Progenitor cell of endocrine pancreas (in vitro differentiated cells): ENCODE measurements at places on chromosomes 6 and 20.

DNA sequence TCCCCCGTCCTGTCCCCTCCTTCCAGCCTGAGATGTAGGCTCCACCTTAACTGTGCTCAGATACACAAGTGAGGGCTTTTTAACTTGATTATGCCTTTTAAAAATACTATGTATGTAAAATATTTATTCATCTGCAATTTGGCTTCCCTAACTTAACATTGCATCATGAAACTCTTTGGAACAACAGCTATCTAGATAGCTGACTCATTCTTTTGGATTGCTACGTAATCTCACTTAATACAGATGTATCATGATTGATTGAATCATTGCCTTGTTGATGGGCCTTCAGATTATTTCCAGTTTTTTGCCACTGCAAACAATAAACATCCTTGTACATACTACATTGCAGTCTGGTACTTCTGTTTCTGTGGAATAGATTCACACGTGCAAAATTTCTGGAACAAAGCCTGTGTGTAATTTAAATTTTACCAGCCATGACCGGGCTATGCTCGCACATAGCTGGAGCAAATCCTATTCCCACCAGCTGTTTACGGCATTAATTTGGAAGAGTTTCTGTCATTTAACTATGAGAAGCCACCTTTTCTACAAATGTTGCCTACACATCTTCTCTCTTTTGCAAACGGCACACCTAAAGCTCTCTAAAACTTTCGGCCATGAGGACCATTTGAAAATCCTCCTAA lies 6.5 kb downstream of the PRND start:
- H3K4me1 ChIP-seq: no peaks in the 10 kb centered on the region
- H3K36me3 ChIP-seq: no peaks in the 10 kb centered on the region
- H3K27ac ChIP-seq: no peak overlapping the region
- DNase-seq: no peak
- H3K27me3 ChIP-seq: peaks cover 24% of the 10 kb centered on the region

GRCh38 chr6:141123049-141123448 lies 1009.7 kb upstream of the GJE1 start:
- no peak overlapping the region for H3K27ac ChIP-seq
- H3K4me1 ChIP-seq: no peaks in the 10 kb centered on the region
- DNase-seq: no peak
- no peak overlapping the region for H3K4me3 ChIP-seq
- no peaks in the 10 kb centered on the region for H3K27me3 ChIP-seq

DNA sequence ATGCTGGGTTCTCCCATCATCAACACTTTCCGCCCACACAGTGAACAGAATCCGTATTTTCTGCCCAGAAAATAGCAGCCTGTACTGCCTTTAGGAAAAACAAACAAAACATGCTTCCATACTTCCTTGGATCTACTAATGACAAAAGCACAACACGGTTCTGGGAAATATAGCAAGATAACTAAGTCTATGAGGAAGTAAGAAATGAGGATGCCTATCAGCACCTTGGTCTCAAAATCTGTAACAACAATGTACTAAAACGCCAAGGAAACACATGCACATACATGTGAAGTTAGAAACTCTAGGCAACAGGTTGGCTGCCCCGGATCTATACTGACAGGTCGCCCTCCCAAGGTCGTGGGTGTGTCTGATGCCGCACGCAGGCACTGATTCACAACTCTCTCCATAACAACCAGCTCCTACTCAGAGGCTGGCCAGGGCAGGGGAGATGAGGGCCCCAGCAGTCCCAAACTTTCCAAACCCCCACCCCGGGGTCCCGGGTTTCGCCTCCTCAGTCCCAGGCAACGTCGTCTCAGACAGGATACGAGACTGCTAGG lies 710 bp downstream of the BTBD9 start:
- H3K4me3 ChIP-seq: peak overlapping the region; percentile 86
- H3K36me3 ChIP-seq: no peaks in the 10 kb centered on the region
- peaks cover 11% of the 10 kb centered on the region for H3K4me1 ChIP-seq
- peak overlapping the region; percentile 95 for H3K27ac ChIP-seq
- H3K27me3 ChIP-seq: no peaks in the 10 kb centered on the region
- DNase-seq: peak; percentile 18

DNA sequence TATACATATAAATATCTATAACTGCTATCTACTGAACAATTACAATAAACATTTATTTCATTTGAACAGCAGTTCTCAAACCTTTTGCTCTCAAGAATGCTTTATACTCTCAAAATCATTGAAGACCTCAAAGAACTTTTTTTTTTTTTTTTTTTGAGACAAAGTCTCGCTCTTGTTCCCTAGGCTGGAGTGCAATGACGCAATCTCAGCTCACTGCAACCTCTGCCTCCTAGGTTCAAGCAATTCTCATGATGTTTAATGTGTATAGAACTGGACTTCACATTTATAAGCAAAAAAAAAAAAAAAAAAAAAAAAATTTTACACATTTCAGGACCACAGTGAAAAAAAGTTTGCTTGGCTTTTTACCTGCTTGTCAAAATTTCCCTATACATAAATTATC lies 11.7 kb downstream of the UBE2V1 start:
- no peaks in the 10 kb centered on the region for H3K27me3 ChIP-seq
- peak overlapping the region; percentile 43 for H3K27ac ChIP-seq
- no peak for DNase-seq
- H3K36me3 ChIP-seq: peaks cover 3% of the 10 kb centered on the region
- peaks cover 20% of the 10 kb centered on the region for H3K4me1 ChIP-seq

- H3K4me3 ChIP-seq: no peak overlapping the region
- H3K4me1 ChIP-seq: peaks cover 11% of the 10 kb centered on the region
- H3K27ac ChIP-seq: no peak overlapping the region
- H3K27me3 ChIP-seq: no peaks in the 10 kb centered on the region
- DNase-seq: no peak
Measured at GRCh38 chr6:130840050-130840449, 12.8 kb downstream of the SMLR1 start.

DNA sequence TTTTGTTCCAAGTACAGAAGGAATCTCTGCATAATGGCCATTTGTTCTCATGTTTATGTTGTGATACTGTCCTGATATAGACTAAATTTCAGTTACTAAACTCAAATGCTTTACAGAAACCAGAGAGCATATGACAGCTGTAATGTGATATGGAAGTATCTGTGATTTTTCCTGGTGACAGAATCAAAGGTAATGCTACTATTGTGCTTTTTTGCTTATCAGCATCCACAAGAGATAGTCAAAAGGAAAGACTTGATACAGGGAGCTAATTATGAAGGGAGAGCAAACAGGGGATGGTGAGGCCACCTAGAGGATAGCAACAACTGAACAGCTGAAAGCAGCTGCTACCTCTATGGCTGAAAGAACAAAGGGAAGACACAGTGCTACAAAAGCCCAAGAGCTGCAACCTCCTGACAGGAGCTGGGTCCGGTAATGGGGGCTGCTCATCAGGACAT lies 181.4 kb downstream of the PHF3 start:
- H3K27ac ChIP-seq: no peak overlapping the region
- no peaks in the 10 kb centered on the region for H3K36me3 ChIP-seq
- DNase-seq: no peak
- H3K27me3 ChIP-seq: no peaks in the 10 kb centered on the region
- H3K4me3 ChIP-seq: no peak overlapping the region

DNA sequence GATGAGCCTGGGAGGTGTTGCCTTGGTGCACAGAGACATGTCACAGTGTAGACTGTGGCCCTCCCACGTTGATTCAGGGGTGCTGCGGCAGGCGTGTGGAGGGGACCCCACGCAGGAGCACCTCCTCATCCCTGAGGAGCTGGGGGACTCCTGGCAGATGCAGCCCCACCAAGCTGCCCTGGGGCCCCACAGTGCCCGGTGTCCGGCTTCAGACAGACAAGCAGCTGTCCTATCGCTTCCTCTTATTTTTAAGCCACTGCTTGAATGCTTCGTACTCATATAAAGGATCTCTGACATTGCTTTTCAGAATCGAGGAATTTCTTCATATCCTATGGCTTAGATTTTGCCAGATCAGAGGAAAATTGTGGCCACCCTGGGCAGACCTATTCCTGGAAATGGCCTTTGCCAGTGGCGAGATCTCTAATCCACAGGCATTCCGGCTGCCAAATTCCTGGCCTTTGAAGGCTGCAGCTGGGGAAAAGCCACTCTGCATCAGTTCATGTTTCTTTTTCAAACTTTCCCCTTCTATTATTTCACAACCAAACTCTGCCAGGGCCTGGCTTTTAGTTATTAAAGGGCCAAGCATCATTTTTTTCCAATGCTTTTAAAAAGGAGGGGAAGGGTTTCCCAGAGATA lies 337.0 kb downstream of the THBS2 start:
- H3K36me3 ChIP-seq: no peaks in the 10 kb centered on the region
- DNase-seq: no peak
- peaks cover 3% of the 10 kb centered on the region for H3K27me3 ChIP-seq
- H3K27ac ChIP-seq: no peak overlapping the region

DNA sequence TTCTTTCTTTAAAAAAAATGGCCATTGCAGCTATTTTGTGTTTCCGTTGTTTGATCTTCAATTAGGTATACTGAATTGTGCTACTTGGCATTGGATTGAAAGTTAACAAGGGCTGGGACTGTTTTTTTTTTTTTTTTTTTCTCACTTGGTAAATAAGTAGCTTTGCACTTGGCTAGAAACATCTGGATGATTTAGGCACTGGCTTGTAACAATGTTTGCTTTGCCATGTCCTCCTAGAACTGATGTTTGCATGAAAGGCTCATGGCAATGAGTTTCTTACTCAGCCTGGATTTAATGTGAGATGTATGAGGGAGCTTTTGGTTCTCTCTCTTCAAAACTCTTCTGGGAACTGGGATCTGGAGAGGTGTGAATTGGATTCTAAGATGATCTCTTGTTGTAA lies 414.1 kb downstream of the CDH26 start:
- no peak overlapping the region for H3K4me3 ChIP-seq
- H3K36me3 ChIP-seq: no peaks in the 10 kb centered on the region
- DNase-seq: no peak
- peaks cover 22% of the 10 kb centered on the region for H3K27me3 ChIP-seq

DNA sequence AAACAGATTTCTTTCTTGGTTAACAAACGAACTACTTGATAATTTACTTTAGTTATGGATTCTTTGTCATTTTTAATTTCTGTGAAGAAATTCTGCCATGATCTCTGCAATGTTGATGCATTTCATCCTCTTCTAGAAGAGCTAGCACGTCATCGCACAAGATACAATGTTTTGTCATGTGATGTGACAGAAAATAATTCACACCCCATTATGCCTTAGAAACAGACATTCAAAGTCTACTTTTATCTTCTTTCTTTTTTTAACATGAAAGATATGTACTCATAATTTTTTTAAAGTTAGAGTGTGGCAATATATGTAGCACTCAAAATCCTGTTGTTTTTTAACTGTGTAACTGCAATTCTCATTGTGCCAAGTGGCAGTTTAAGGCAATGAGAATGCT lies 39.6 kb upstream of the NELFCD start:
- H3K36me3 ChIP-seq: peaks cover 2% of the 10 kb centered on the region
- peaks cover 2% of the 10 kb centered on the region for H3K27me3 ChIP-seq
- no peak overlapping the region for H3K27ac ChIP-seq

DNA sequence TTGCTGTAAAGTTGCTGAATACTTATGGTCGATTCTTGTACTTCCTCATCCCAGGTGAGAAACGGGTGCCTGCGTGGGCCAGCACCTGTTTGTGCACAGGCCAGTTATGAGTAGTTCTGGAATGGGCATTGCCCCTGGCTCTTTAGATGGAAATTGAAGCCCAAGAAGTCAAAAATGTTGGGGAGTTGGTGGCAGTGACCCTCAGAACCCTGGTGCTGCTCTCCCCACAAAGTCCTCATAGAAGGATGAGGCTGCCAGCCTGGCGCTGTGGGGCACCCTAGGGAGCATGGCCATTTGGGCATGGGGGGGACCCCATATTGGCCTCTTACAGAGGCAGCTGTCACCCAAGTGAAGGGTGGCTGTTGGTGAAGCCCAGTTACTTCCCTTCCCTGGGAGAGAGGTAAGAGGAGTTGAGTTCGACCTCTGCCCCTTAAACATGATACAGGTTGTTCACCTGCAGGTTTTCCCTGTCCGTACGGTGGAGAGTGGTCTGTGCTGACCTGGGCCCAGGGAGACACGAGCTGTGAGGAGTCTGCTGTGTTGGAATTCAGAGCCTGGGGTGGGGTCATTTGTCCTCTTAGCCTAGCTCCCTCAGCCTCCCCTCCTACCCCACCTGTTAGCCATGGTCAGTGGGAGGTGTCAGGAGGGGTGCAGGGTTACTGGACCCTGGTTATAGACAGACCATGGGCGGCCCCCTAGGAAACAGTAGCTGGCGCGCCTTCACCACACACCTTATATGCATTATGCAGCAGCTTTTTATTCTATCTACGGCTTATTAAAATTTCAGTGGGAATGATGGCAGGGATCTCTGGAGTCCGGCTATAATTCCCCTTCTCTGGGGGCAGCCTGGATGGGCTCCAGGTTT lies 4.9 kb downstream of the HMGA1 start:
- no peak overlapping the region for H3K27ac ChIP-seq
- DNase-seq: no peak
- H3K4me1 ChIP-seq: peaks cover 16% of the 10 kb centered on the region
- H3K4me3 ChIP-seq: no peak overlapping the region

DNA sequence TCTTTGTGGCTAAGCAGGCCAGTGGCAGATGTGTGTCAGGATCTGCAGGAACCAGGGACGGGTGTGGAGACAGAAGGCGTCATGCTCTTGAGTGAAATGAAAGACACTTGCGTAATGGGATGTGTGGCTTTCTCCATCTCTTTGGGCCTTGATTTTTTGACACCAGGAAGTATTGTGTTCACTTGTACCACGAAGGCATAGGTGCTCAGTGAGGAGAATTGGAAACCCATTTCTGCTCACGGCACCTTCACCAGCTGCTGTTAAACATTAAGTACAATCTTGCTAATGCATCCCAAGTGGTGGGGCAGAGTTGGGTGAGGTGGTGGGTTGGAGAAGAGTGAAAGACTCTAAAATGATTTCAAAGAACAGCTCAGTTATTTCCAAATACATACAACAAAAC lies 30.0 kb downstream of the GJA10 start:
- no peak overlapping the region for H3K27ac ChIP-seq
- H3K27me3 ChIP-seq: no peaks in the 10 kb centered on the region
- no peak overlapping the region for H3K4me3 ChIP-seq
- DNase-seq: no peak
- no peaks in the 10 kb centered on the region for H3K36me3 ChIP-seq

DNA sequence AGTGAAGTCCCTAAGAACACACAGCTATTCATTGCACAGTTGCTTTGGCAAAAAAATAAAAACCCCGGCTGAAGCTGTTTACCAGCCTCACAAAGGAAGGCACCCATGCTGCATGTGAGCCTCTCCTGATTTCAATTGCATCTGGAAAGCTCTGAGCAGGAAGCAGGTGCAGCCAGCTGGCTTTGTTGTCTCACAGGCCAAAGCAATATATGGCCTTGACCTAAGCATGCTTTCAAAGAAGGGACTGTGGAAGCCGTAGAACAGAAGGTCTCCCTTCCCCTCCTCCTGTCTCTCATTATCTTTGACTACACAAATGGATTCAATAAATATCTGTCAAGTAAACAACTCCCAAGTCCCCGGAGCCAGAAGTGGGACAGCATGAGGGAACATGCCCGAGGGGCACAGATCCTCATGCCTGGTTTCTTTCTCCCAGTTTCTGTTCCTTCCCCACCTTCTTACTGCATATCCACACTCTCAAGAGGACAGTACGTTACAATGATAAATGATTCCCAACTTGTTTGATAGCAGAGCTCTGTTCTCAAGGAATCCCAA lies 57.2 kb upstream of the PCSK2 start:
- no peak overlapping the region for H3K27ac ChIP-seq
- peaks cover 8% of the 10 kb centered on the region for H3K27me3 ChIP-seq
- no peaks in the 10 kb centered on the region for H3K36me3 ChIP-seq
- peaks cover 10% of the 10 kb centered on the region for H3K4me1 ChIP-seq
- DNase-seq: no peak

GRCh38 chr20:9428292-9428607 lies 86.1 kb upstream of the LAMP5 start:
- H3K27me3 ChIP-seq: no peaks in the 10 kb centered on the region
- no peaks in the 10 kb centered on the region for H3K4me1 ChIP-seq
- DNase-seq: no peak
- H3K36me3 ChIP-seq: peaks cover 1% of the 10 kb centered on the region
- H3K4me3 ChIP-seq: no peak overlapping the region
